ENCODE measurements at places on chromosomes 2 and 18.

GRCh38 chr18:76504749-76505148 is 9.7 kb upstream of the ZNF516 start:
- no peak for DNase-seq

- no peak for DNase-seq
Observed at GRCh38 chr18:35205199-35205712, 35.6 kb upstream of the ZNF397 start.

DNA sequence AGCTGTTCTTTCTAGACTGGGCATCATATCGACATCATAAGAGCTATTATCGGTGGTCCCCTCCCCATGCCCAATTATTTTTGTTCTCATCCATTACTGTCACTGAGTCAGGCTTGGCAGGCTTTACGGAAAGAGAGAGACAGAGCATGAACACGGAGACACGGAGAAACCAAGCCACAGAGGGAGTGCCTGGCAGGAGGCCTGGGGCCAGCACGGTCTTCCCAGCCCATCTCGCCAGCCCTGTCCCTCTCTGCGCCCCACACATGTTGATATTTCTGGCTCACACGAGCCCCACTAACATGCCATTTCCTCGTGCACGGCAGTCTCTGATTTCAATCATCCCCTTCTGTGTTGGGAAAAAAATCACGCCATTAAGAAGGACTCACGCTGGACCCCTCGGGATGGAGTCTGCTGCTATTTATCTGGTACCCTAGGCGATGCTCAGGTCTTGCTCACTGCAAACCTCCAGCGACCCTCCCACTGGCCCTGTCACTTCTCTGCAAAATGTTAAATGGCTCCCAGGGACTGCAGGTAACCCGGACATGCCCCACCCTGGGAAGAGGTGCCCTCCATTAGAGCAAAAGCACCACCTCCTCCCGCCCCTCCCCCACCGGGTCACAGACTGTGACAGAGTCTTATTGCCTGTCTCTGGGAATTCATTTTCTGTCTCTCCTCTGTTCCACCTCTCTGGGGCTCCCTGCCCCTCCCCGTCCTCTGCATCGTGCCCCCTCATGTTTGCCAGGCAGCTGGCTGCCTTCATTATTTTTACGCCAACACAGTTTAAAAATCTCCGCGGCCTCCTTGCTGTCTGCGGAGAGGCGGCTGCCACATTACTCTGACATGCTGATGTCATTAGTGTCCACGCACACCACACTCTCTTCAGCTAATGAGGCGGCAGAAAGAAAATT is 40.1 kb upstream of the GBX2 start:
- DNase-seq, result no peak

DNA sequence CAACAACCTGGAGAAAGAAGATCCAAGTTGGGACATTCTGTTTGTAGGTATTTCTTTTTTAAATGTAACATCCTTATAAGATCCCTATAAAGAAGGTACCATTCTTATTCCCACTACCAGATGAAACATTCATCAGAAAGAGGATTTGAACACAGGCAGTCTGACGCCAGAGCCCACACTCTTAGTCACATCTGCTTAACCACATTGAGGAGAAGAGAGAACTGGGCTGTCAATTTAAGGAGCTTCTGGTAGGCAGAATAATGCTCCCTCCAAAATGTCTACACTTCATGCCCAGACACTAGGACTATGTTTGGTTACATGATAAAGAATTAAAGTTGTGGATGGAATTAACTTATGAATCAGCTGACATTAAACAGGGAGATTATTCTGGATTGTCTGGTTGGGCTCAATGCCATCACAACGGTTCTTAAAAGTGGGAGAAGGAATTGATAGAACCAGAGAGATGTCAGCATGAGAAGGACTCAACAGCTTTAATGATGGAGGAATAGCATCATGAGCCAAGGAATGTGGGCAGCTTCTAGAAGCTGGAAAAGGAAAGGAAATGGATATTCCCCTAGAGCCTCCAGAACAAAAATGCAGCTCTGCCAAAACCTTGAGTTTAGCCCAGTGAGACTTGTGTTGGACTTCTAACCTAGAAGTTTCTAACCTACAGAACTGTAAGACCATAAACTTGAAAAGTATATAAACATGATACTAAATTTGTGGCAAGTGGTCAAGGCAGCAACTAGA is 82.2 kb downstream of the KLF7 start:
- no peak for DNase-seq

DNA sequence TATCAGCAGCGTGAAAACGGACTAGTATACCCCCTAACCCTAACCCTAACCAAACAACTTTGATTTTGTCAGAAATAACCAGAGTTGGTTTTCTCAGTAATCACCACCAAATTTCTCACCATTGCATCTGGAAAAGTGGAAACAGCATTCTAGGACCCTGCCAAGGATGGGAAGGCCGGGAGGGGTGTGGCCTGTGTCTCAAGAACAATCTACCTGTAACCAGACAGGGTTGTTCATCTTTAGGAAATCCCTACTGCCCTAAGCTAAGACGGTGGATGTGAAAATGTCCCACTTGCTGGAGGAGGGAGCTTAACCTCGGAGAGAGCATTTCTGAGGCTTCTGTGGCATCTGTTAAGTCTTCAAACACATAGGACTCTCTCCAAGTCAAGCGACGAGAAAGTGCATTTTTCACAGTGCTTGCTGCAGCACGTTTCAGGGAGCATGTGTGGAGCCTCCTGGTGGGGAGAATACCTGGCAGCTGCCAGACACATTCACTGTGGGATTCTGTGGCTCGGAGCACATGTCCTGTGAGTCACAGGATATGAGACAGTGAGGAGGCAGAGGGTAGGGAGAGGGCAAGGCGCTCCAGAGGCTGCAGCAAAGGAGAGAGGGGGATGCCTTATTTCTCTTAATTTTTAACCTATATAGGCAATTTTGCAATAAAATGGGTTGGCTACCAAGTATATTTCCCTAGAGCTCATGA is 207.5 kb downstream of the SPP2 start:
- DNase-seq, result no peak

DNA sequence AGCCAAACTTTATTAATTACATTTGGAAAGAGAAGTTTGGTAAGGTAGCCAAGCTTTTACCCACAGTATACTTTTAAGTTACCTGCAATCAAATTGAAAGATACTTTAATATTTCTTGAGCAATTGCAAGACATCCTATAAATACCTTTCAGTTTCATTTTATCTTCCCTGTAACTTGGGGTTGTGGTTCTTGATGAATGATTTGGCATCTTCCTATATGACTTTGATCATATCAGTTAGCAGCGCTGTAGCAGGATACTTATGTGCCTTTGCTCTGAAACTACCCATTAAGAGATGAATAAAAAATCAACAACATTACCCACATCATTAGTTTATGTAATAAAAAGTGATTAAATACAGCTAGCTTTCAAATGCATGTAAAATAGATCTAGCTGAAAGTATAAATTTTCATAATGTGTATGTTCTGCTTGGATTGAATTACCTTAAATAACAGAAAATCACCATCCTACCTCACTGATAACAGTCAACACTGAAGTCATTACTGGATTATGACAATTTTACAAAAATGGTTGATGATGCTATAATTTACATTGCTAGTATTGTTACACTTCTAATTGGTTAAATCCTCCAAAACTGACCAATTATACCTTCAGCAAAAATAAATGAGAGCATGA is 50.4 kb downstream of the MMADHC start:
- no peak for DNase-seq

DNA sequence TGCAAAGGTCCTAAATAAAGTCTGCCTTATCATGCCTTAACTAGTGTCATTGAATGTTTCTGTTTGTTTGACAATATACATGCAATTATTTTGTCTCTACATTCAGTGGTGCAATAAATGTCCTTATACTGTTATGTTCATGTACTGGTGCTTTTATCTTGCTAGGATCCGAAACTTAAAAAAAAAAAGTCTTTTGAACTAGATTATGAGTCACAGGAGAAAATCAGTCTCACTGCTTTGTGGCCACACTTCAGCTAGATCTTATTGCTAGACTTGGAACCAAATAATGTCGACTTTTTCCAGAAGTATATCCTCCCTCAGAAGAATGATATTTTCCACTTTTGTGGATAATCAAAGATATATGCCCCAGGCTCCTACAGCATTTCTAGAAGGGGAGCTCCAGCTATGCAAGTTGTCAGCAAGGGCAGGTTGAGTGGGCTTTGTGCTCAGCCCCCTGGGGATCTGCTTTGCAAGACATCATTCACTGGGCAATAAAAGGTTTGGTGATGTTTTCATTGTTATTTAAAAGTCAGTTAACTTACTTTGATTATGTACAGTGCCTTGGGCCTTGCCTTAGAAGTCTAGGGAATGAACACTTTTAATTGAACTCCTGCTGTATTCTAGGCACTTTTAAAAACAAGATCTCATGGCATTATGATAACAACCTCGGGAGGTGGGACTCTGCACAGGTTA is 157.1 kb upstream of the LRRTM1 start:
- no peak for DNase-seq

DNA sequence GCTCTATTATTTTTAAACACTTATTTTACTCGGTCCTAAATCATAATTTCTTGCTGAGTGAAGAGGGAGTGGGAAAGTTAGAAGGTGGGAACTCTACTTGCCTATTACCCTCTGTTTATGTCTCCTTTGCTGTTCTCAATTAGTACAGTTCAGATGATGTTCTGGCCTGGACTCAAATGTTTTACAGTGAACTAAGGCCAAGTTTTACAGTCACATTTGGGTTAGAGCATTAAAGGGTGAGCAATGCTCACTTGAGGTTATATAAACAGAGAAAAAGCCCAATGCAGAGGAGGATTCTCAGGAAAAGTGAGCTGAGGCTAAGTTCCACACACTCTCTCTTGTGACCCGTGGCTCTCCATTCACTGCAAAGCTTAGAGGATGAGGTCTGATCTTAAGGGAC is 52.4 kb downstream of the ITSN2 start:
- DNase-seq, result no peak

DNA sequence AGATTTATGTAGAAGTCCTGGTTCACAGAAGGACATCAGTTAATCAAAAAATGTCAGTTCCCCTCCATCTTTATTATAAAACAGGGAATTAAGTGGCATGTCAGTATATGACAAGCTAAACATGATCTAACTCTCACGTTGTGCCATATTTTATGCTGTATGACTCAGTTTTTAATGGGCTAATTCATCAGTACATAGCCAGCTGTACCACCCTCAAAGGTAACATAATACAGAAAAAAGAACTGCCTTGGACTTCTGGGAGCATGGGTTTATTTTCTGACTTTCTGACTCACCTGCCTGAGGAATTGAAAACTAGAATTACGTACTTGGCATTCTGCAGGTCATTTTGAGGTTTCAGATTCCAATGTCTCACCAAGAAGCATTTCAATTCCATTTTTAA is 135.7 kb downstream of the CMPK2 start:
- no peak for DNase-seq

DNA sequence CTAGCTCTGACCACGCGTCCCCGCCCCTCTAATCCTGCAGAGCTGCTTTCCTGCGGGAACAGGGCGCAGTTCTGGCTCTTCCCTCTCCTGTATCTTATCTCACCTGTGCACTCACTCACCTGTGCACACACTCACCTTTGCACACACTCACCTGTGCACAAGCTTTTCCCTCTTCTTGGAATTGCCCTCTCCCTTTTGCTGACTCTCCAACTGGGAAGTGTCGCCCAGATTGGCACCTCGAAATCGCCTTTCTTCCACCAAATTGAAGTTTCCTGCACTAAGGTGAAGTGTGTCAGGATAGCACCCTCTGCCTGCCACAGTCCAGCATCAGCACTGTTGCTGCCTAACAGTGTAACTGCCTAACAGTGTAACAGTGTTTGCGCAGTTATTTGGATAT is 566 bp upstream of the CMPK2 start:
- DNase-seq, result no peak

- DNase-seq, result no peak
Observed at GRCh38 chr18:37533647-37534584, 31.7 kb downstream of the CELF4 start.

DNA sequence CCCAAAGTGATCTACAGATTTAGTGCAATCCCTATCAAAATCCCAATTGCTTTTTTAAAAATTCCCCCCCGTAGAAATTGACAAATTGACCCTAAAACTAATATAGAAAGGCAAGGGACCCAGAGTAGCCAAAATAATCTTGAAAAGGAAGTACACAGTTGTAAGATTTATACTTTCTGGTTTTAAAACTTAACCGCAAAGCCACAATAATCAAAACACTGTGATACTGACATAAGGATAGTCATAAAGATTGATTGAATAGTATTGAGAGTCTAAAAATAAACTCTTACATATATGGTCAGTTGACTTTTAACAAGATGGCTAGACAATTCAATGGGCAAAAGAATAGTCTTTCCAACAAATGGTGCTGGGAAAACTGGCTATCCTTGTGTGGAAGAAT is 58.7 kb upstream of the GAREM2 start:
- DNase-seq, result no peak

GRCh38 chr18:42192251-42193248 is 237.5 kb downstream of the PIK3C3 start:
- DNase-seq, result no peak

- no peak for DNase-seq
Observed at GRCh38 chr2:236658974-236659757, 89.5 kb downstream of the ACKR3 start.

DNA sequence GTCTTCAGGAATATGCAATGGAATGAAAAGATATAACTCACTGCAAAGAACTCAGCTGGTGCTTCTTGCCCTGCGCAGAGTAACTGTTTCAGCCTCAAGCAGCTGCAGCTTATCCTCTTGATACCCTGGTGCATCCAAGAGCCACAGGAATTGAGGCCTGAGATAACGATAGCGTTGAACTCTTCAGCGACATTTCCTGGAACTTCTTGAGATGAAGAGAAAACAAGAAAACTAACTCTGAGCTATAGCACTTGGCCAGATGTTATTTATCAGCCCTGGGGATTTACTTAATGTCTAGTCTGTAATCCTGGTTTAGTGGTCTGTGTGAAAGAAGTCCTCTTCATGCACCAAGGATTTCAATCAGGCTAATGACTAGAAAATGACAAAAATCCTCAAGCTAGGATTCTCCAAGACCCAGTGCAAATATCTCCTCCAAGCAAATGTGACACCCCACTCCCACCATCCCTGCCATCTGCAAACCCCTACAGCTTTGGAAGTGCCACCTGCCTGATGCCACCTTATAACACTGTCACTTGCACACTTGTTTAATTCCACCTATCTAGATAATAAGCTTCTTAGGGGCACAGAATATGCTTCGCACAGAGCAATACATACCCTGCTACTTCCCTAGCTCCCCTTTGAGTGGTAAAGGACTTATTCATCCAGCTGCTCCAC is 40.6 kb downstream of the EHD3 start:
- DNase-seq, result no peak

DNA sequence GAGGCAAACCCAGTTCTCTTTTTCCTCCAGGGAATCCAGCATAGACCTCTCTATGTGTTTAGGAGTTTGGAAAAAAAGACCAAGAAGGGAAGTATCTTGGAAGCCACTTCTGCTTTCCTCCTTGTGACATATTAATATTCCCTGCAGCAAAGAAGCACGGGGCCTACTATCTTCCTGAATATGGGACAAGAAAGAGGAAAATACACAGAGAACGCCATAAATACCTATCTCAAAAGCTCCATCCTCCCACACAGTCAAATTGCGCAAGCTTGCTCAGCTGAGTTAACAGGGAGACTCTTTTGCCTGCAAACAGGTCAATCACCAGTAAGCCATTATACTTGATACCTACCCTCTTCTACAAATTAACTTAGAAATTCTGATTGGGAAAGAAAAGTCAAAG is 16.7 kb upstream of the RAPH1 start:
- DNase-seq, result no peak

Data from stimulated activated CD4-positive, alpha-beta T cell treated with anti-CD3 and anti-CD28 coated beads, Interleukin-4, amount 100 ng/mL, for 48 hours (primary cell).